ENCODE measurements at places on chromosomes 5 and 9.
A peak's percentile ranks its signal among the peaks of the same experiment; 100 is the strongest.

DNA sequence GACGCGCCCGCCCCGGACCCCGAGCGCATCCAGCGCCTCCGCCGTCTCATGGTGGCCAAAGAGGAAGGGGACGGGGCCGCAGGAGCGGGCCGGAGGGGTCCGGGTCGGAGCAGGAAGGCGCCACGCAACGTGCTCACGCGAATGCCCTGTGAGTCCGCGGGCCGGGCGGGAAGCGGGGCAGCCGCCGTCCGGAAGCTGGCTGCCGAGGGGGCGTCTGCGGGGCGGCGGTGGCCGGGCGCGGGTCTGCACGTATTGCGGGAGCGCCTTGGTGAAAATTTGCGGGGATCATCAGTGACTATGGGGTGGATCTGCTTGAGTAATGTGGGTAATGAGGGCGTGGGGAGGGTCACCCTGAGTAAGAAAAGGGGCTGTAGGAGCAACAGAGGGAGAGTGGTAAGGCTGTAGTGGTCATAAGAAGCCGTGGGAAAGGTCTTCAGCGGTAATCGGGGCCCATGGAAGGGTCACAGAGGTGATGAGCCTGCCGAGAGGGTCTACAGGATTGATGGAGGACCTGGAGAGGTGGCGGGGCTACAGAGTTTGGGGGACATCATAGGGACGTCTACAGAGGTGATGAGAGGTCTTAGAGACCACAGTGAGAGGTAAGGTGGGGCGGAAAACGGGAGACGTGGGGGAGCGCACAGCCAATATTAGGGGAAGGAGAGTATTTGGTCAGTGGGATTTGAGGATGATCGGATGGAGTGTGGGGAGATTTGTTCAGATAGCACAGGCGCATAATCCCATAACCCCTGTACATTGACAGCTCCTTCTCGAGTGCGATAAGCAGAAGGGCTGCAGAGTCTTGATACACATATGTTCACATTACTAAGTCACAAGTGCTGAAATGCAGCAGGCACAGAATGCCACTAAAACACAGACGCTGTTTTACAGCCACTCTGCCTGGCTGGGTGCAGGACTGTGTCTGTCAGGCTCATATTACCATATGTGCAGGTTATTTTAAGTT is 819 bp downstream of the LSM11 start:
- ATAC-seq, result peak; percentile 6

DNA sequence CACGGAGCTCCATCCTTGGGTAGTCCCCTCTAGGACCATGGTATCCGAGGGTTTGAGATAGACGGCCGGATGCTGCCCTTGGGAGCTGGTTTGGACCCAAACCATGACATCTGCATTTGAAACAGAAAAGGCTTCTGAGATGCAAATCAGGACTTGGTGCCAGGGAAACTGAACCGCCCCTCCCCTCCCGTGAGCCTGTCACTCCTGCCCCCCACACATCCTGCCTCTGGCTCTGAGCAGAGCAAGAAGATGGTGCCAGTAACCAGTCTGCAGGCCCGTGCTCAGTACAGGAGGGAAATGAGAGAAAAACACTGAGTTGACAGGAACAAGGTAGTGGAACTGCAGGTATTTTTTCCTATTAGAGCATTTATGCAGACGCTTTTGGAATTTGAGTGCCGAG is 18.6 kb downstream of the ARPC5L start:
- no peak for ATAC-seq

DNA sequence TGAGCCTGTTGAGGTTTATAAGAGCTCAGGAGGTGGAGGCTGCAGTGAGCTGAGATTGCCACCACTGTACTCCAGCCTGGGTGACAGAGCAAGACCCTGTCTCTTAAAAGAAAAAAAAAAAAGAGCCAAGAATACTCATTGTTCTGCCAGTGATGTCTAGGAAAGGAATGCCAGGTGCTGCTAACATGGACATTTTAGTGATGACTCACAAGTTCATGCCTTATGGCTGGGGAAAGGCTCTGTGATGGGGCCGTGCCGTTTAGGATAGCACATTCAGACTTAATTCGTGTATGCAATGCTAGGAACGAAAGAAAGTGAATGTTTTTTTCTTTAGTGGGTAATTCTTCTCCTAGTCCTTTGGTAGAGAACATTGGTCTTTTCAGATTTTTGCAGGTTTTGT is 134.2 kb downstream of the ARHGAP26 start:
- no peak for ATAC-seq

DNA sequence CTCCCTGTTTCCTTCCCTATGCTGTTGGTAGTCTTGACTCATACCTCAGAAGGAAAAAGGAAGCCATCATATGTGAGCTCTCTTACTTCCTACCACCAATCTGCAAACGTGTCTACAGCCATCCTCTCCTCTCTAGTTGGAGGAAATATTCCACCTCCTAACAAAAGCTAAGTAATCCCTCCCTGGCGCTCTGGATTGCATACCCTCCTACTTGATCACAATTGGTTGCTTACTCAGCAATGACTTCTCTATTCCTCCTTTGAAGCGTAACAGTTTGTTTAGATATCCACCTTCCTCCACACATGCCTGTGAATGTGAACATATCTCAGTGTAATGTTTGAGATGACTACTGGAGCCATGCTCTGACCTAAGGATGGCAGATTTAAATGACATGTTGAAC is 18.2 kb downstream of the RUSC2 start:
- no peak for ATAC-seq

GRCh38 chr9:74293479-74293878 is 203.7 kb upstream of the RORB start:
- no peak for ATAC-seq

DNA sequence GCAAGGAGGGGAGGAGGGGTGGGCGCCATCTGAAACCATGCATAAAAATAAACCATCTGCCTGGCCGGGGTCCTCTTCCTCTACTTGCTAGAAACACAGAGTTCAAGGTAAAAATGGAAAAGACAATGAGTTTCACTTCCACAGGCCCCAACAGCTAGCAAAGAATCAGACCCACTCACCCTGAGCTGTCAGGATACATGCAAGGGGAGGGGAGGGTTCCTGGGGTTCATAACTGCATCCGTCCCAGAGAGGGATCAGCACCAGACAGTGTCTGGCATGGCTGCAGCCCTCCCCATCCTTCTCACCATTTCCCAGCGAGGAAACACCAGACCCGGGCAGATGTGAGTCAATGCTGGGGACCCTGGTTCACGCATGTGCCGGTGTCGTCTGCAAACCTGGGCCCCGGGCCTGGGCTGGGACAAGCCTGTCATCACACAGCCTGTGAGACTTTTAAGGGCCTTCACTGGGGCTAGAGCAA is 55.4 kb downstream of the SEMA4D start:
- ATAC-seq, result no peak

- ATAC-seq, result no peak
These were observed 71.8 kb upstream of the SMIM15 start for GRCh38 chr5:61234019-61234418.

DNA sequence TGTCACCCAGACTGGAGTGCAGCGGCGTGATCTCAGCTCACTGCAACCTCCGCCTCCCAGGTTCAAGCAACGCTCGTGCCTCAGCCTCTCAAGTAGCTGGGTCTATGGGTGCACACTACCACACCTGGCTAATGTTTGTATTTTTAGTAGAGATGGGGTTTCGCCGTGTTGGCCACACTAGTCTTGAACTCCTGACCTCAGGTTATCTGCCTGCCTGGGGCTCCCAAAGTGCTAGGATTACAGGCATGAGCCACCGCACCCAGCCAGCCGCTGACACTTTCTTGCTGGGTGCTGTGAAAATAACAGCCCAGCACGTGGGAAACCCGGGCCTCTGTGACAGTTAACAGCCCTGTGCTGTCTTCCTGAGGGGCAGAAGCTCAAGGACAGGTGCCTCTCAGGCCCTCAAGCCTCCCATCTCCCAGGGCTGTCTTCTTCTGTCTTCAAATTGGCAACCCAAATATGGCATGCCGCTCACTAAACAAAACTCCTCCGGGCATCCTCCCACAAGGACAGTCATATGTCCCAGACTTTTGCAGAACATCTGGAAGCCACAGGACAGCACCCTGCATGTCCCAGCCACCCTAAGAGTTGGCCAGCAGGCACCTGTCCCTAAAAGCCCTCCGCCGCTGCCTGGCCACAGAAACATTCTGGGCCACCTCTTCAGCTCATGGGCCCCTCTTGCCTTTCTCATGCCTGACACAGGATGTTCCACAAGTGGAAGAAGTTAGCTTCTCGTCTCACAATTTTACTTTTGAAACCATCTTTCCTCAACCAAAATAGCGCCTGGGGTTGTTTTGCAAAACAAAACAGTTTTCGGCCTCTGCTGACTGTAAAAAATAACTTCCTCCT is 233.6 kb downstream of the SYK start:
- no peak for ATAC-seq

DNA sequence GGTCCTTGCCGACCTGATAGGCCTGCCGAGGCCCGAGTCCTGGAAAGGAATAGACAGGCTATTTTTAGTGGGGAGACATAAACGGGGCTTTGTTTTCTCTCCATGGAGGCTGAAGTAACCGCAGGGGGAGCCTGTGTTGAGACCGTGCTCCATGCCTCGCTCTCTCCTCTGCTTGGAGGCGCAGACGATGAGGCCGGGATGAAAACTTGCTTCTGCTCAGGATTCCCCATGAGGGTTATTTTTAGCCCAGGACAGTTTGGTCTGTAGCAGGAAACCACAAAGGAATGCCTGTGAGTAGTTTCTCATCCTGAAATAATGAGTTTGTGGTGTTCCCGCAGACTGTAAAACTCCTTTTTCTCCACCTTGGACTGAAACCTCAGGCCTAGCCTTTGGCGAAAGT is 81.9 kb upstream of the RARS1 start:
- no peak for ATAC-seq

GRCh38 chr9:23812673-23813072 is 13.4 kb downstream of the ELAVL2 start:
- no peak for ATAC-seq

DNA sequence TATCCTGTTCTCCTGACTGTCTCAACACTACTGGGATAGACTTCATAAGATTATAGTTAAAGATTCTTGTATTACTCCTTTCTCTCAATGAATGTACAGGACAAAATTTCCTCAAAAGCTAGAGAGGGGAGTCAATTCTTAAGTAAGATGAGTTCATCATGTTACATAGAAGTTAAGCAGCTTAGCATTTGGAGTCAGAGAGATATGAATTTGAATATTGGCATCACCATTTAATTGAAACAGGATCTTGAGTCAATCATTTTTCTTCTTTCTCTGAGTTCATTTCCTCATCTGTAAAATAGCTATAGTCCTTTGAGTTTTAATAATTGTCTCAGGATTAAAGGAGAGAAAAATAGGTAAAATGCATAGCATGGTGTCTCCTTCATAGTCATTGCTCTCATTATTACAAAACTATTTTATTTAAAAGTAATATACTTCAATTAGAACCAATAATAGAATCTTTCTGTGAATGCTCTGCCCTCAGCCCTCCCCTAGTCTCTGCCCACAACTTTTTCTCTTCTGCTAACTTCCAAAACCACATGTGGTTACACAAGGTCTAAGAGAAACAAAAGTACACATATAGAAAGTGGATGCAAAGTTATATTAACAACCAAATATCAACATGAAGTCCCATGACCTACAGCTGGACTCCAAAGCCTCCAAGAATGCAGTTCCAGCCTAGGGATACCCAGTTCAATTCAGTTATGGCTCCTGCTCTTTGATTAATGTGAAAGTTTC is 265.6 kb downstream of the TLE1 start:
- no peak for ATAC-seq

DNA sequence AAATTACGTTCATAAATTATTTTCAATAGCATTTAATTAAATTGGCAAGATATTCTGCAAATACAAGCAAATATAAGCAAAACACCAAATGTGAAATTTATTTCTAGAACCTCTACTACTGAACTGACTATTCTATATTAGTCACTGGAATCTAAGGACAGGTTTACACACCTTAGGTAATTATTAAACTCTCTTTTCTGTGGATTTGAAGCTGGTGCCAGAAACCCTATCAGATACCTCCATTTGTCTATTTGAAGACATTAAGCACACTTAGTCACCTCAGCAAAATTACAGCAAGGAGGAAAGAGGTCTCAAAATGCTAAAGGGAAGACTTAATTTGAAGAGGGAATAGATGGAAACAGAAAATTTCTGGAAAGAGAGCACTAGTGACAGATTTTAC is 83.4 kb downstream of the CPLANE1 start:
- ATAC-seq, result no peak

- ATAC-seq, result peak; percentile 1
These were observed 272 bp downstream of the ANAPC2 start for GRCh38 chr9:137188086-137188489.

DNA sequence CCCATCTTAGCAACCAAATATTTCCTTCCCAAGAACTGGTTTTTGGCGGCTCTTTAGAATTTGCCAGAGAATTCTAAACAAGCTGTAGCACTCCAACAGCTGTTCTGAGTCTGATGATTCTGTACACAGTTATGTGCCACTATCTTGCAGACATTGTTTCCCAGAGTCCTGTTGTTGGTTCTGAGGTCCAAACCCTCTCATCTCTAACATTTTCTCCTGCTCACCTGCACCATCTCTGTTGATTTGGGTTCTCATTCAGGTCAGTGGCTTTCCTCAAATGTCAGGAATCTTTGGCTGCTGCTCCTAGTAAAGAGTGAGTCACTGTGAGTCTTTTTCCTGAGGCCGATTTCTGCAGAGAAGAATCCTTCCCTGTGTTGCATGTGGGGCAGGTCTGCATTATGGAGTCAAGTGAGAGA is 50.0 kb downstream of the CAMSAP1 start:
- ATAC-seq, result no peak

GRCh38 chr5:1186351-1187233 is 14.8 kb upstream of the SLC6A19 start:
- no peak for ATAC-seq

GRCh38 chr9:84875193-84875592 is 205.7 kb downstream of the NTRK2 start:
- ATAC-seq, result no peak

Data from activated CD4-positive, CD25-positive, alpha-beta regulatory T cell treated with anti-CD3 and anti-CD28 coated beads, Interleukin-2, amount 50 U/mL, for 24 hours (primary cell).